ENCODE measurements at places on chromosomes 7 and 10.
A peak's percentile ranks its signal among the peaks of the same experiment; 100 is the strongest.

- DNase-seq, result no peak
Measured at GRCh38 chr7:16889305-16889704, 7.5 kb upstream of the AGR3 start.

- no peak for DNase-seq
Measured at GRCh38 chr7:128916643-128916915, 6.1 kb upstream of the KCP start.

- no peak for DNase-seq
Measured at GRCh38 chr7:8433477-8434289, at the start of gene NXPH1. Gene NXPH1, plus strand, starts transcription at chr7:8433609.

- DNase-seq, result no peak
Measured at GRCh38 chr10:88172159-88172558, 308.7 kb downstream of the PTEN start.

DNA sequence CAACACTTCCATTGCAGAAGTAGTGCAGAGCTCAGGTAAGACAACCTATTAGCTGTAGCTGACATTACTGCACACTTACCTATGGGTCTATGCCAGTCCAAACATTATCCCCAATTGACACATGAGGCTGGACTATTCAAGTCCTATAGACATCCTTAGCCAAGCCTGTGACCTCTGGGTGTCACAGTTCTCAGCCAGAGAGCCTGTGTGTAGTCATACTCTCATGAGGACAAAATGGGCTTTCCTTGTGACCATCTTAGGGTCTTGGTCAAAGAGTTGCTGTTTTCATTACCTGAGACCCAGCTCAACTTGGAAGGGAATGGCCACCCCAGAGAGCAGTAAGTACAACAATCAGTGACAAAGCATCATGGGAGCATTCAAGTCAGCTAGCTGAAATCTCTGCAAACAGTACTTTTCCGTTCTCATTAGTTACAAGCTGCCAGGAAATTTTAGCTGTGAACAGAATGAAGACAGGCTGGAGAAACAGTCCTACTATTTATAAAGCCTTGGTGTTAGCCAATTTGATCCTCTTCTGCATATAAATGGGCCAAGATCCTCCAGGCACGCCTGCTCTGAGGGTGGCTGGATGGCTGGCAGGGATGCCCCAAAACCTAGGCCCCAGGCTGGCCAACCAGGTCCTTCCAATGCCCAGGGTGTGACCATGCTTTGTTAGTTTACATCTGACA, 44.3 kb downstream of the NUDCD3 start:
- no peak for DNase-seq

- no peak for DNase-seq
Measured at GRCh38 chr10:61612009-61612408, 50.7 kb upstream of the CABCOCO1 start.

DNA sequence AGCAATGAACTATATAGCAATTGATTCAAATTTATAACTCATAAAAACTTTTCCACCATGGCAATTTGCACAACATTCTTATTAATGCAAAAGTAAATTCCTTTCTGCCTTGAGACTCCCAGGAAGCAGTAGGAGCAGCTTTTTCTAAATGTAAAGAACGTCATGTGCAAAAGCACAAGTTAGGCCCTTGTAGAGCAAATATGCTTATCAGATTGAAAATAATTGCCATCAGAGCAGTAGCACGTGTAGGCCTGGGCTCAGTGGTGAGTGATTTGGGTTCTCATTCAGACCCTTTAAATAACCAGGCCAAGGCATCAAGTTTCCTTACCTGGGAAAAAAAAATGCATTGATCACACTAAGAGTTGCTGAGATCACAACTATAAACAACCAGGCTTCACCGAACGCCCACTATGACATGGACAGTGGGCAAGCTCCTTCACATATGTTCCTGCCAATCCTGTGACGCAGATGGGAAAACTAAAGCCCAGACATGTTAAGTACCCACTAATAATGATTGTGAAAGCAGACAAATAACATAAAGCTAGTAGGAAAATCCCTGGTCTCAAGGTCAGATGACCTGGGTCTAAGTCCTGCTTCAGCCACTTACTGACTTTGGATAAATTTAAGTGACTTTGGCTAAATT, 22.1 kb upstream of the SAR1A start:
- no peak for DNase-seq

GRCh38 chr10:77106676-77107075, 530.9 kb downstream of the KCNMA1 start:
- no peak for DNase-seq

- DNase-seq, result no peak
Measured at GRCh38 chr7:128714701-128715495, 24.3 kb upstream of the CALU start.

DNA sequence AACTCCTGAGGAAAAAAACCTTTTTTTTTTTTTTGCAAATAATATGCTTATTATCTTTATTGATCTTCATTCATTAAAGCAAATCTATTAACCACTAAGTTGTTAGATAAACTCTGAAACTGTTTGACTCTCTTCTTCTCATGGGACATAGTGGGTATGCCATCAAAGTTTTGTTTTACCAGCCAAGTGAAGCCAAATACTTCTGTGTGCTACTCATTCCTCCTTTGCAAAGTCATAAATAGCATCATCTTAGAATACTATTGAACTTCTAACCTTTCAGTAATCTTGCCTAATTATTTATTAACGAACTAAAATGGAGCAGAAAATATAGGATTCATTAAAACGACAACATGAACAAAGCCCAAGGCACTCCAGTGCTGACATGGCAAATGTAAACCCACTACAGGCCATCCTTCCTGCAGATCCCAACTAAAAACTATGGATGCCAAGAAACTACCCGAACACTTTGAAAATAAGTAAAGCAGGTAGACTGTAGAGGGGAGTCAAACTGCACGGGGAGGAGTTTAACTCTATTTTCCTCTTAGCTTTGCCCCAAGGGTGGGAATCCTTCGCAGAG, 61.2 kb upstream of the ODAD2 start:
- no peak for DNase-seq

GRCh38 chr10:36489181-36489580, 636.2 kb upstream of the ANKRD30A start:
- DNase-seq, result no peak

DNA sequence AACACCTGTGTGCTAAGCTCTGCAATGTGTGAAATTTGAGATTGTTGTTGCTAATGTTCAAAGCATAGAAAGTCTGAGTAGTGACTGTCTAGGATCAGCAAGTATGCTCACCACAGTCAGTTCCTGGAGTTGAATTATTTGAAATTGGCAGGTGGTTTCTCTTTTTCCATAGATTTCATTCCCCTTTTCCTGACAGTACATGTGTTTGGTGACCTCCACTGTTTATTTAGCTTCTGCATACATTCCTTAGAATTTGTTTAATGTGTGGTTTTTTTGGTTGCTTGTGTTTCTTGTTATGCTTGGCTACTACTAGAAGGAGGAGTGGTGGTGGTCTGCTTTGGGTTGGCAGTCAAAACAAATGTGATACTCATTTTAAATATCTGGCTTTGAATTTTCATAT, 52.3 kb downstream of the FOXP2 start:
- DNase-seq, result peak; percentile 49

- no peak for DNase-seq
Measured at GRCh38 chr7:28246921-28247461, 66.4 kb upstream of the JAZF1 start.

DNA sequence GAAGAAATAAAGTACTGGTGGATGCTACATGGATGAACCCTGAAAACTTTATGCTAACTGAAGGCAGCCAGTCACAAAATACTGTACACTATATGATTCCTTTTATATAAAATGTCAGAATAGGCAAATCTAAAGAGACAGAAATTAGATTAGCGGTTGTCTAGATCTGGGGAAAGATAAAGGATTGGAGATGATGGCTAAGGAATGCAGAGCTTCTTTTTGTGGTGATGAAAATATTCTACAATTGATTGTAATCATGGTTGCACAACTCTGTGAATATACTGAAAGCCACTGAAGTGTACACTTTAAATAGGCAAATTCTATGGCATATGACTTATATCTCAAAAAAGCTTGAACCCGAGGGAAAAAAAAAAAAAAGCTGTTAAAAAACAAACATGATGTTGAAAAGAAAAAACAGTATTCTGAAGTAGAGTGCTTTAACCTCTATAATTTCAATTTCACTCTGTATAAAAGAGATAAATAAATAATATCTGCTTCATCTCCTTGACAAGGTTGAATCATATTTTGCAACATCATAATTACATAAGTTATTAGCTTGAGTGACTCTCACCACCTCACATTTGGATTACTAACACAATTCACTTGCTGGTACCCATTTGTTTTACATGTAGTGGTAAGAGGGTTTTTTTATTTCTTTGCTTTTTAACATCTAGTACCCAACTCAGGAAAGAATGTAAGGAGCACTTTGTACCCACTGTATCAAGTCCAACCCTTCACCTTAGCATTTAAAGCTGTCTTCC, 2.8 kb upstream of the GNAI1 start:
- DNase-seq, result no peak

DNA sequence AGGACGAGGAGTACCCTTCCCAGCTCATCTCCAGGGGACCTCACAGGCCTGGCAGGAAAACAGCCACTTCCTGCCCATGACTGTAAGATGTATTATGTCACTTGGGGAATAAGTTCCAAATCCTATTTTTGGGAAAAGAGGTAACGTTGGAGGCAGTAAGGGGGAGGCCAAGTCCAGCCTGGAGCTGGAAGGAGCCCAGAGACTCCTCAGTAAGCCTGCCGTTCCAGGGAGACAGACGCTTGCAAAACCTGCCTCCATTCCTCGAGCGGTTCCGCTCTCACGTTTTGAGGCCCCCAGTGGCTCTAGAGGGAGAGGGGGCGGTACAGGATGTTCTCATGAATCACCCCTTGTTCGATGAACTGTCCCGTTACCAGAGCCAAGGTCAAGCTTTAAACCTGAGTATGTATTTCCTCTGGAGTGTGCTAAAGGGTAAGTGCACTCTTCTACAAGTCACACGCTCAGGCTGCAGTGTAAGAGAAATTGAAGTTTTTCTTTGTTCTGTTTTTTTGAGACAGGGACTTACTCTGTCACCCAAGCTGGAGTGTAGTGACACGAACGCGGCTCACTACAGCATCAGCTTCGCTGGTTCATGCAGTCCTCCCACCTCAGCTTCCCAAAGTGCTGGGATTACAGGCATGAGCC, 45.5 kb upstream of the CYTH3 start:
- peak; percentile 34 for DNase-seq

GRCh38 chr10:51599647-51600046, 99.7 kb downstream of the CSTF2T start:
- no peak for DNase-seq

DNA sequence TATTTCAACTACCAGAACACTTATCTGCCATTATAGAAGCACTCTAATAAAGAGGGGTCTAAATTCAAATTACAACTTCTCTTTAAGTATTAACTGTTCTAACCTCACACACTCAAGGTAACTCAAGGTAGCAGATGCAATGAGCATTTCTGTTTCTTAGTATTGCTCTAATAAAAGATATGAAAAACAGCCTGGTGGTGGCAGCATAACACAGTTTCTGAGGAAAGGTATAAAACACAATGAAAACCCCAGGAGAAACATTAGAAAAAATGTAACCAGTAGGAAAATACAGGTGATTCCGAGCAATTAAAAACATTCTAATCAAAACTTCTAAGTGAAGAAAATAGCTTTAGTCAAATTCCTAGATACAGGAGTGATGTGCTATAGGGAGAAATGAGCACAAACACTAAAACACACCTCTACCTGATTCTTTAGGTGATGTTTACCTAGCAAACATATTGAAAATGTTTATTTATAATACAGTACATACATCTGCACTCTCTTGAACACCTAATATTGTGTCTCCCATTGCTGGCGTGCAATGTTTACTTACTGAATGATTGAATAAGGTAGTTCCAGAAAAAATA, 3.5 kb downstream of the MKRN1 start:
- DNase-seq, result no peak

- DNase-seq, result peak; percentile 56
Measured at GRCh38 chr10:110074758-110075671, 67.2 kb downstream of the ADD3 start.

- no peak for DNase-seq
Measured at GRCh38 chr7:7959979-7960670, 8.5 kb upstream of the GLCCI1 start.

GRCh38 chr7:28920424-28920823, 37.7 kb downstream of the TRIL start:
- DNase-seq, result no peak

GRCh38 chr7:110209884-110210283, 881.0 kb upstream of the LRRN3 start:
- no peak for DNase-seq

GRCh38 chr7:67760971-67761370, 764.3 kb downstream of the TYW1 start:
- DNase-seq, result no peak

DNA sequence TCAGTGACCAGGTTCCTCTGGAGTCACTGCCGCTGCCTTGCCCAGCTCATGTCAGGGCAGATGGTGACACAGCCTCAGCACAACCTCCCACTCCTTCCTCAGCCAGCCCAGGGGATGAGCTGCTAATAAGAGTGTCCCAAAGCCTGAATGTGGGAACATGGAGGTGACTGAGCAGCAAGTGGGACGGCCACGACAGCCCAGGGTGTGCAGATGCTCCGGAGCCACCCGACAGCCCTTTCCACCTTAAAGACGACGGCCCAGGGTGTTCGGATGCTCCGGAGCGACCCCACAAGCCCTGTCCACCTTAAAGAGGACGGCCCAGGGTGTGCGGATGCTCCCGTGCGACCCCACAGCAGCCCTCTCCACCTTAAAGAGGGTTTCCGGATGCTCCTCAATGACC, 89.2 kb downstream of the DIP2C start:
- no peak for DNase-seq

DNA sequence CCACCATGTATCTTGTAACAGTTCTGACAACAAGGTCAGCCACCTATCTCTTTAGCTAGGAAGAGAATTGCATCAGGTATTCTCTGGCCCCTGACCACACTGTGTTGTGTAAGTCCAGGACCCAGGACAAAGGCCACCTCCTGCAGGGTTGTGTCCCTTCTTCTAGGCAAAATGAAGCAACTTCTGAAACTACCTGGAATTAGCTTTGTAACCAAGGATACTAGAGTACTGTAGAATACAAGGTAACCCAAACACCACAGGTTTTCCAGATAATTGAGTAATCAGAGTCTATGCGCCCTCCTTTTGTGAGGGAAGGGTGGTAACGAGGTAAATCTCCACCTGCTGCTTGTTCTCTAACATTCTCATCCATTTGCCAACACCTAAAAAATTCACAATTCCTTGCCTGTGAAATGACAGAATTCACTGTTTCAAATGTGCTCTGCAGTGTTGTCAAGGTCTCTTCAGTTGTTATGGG, 51.7 kb downstream of the SGMS1 start:
- no peak for DNase-seq

- no peak for DNase-seq
Measured at GRCh38 chr10:49486738-49487137, 52.2 kb downstream of the ERCC6 start.

All from brain pericyte (primary cell).